Mesenteric fat pad (tissue), 1 donor: ENCODE measurements at places on chromosomes 3 and 15. TPM values are rescaled to one million over a fixed set of nuclear protein-coding genes. Genes with fewer than 3 reads are reported as not detected.

NDN gene
- 49.5 TPM for total RNA-seq

PAK6 gene
- 0.26 TPM for total RNA-seq

EPHB3 gene
- 1.6 TPM for total RNA-seq

PLSCR2 gene
- total RNA-seq: not detected

DNA sequence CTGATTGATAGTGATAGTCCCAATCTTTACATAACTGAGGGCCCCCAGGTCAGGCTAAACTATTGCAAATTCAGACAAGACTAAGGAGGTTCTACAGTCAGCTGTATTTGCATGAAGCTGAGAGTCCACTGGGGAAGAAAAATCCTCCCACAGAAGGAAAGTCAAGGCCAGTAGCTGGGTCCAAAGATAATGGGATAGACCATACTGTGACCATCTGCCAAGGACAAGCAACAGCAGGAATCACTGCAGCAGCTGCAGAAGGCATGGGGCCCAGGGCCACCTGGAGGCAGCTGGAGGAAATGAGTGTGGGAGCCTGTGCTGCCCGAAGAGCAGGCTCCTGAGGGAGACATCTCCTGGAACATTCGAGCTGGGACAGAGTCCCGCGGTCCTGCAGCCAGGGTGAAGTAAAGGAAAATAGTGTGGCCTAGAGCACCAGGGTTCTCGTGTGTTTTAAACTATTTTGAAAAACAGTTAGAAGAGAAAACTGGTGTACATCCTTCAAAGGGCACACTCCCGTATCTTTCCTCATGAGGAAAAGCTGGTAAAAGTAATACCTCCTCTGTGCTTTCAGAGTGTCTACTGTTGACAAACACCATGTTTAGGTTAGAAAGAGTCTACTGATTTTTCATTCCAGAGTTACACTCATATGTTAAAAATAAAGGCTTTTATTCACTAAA lies 13.2 kb upstream of the TMEM212 start:
- no peak for DNase-seq

- DNase-seq: no peak
Observed at GRCh38 chr15:36499412-36500389, 79.7 kb upstream of the CDIN1 start.
